ENCODE measurements at places on chromosomes 11 and 22.

DNA sequence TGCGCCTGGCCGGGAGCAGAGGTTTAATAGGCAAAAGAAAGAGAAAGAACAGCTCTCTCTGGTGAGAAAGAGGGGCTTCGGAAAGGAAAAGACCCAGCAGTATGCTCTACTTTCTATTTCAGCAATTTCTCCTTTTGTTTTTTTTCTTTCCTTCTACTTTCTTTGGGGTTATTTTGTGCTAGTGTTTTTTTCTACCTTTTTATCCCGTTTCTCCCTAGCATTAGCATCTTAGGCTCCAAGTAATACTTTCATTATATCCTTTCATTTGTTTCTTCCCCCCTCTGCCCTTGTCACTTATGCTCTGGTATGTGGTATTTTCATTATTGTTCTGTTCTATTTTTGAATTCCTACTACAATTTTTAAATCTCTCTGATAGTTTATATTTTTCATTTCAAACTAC, 4.5 kb downstream of the SNU13 start:
- no peak for DNase-seq

DNA sequence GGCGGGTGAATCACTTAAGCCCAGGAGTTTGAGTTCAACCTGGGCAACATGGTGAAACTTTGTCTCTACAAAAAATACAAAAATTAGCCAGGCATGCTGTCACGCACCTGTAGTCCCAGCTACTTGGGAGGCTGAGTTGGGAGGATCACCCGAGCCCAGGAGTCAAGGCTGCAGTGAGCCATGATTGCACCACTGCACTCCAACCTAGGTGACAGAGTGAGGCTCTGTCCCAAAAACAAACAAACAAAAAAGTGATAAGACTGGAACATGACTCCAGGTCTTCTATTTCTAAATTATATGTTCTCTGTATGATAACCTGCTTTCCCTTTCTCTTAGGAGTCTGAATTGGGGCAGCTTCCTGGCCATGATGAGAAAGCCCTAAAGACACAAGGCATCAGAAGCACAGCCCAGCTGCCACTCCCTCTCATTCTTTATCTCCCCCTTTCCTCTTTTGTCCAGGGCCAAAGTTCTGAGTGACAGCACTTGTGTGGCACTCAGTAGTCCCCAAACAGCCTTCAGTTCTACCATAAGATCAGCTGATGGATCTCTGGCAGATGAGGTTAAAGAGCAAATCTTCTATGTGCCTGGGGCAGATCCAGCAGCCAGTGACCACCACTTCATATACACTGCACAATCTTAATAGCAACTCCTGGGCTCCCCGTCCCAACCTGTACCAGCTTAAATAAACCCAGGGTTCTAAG, 136.0 kb downstream of the C11orf58 start:
- no peak for DNase-seq

GRCh38 chr22:42676059-42676607, 26.9 kb upstream of the CYB5R3 start:
- no peak for DNase-seq

GRCh38 chr11:113147249-113147648, 167.1 kb upstream of the TTC12 start:
- DNase-seq: no peak

DNA sequence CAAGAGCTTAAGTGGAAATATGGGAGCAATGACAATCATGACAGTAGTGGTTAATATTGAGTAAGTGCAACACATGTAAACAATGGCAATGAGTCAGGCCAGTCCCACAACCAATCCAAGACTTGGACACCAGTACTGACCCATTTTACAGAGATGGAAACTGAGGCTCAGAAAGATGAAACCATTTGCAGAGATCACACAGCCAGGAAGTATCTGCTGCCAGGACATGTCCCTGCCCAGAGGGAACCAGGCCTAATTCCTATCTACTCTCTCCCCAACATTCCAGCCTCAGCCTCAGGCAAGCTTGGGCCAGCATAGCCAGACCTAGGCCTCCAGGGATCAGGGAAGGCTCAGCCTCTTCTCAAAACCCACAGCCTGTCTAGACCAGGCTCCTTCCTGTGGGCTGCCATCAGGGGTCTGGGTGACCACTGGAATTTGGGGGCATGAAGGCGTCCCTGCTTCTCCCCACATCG, 395.1 kb downstream of the MN1 start:
- DNase-seq: no peak
